ENCODE measurements at places on chromosomes 2 and 18.

GRCh38 chr2:169259402-169259801 is 102.9 kb downstream of the LRP2 start:
- DNase-seq = no peak

- DNase-seq = no peak
Observed at GRCh38 chr2:240250150-240250984, 109.9 kb upstream of the OTOS start.

- DNase-seq = no peak
Observed at GRCh38 chr2:42562474-42563144, 5.8 kb upstream of the MTA3 start.

GRCh38 chr2:42795841-42796301 is 3.5 kb upstream of the HAAO start:
- no peak for DNase-seq

- no peak for DNase-seq
Observed at GRCh38 chr18:42025491-42025890, 70.5 kb downstream of the PIK3C3 start.

- no peak for DNase-seq
Observed at GRCh38 chr2:12979066-12979465, 262.3 kb downstream of the TRIB2 start.

DNA sequence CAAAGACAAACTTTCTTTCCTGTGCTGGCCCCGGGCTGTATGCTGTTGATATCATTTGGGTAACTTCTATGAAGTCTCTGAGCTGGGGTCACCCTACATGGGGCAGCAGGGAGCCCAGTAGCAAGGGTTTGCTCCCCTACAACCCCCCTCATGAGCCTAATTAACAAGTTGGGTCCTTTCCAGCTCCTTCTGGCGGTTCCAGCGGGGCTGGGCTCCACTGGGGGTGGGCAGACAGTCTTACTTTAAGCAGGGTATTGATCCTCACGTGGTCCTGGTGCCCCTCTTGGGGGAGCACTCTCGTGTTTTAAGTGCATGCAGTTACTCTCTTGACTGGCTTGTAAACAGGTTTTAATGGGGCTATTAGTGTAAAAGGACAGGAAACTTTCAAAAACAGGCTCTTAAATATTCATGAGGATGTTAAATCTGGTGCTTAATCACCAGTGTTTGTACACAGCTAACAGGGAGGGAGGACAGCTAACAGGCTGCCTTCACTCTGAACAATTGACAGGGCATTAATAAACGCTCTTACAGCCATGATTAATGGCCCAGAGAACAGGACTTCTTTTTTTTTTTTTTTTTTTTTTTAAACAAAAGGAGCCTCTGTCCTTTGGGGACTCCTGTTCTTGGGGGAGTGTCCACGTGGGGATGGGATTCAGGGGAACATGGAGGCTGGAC is 36.6 kb upstream of the SKOR2 start:
- DNase-seq = no peak

DNA sequence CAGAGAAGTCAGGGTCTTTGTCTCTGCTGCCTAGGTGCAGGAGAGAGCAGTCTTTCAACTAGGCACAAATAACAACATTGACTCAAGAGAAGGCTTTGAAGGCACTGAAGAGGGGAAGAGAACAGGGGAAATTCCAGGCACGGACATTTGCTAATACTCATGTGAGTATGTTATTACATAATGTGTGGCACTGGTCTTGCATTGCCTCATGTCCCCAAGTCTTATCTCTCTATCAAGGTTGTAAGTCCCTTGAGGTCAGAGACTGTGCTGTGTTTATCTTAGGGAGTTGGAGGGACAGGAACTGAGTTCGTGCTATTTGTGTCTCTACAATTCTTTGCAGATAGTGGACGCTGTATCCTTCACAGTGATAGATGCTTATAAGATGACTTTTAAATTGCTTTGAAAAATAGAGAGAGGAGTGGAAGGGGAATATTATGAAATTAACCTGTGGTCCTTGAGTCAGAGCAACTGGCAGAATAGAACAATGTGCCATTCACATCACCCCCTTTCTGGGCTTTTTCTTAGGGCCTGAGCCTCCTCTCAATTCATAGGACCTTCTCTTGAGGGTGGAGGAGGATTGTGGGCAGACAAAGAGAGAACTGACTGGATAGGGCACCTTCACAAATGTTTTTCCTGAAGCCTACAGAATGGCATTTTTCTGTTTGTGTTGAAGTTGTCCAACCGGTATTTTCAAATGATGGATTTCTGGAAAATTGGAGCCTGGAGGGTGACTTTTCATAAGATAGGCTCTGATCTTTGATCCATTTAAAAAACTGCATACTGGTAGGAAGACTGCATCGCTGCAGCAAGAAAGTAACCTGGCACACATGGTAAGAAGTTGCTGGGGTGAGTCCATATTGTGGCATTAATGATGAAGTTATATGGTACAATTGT is 96.6 kb upstream of the CXCR4 start:
- DNase-seq = no peak

DNA sequence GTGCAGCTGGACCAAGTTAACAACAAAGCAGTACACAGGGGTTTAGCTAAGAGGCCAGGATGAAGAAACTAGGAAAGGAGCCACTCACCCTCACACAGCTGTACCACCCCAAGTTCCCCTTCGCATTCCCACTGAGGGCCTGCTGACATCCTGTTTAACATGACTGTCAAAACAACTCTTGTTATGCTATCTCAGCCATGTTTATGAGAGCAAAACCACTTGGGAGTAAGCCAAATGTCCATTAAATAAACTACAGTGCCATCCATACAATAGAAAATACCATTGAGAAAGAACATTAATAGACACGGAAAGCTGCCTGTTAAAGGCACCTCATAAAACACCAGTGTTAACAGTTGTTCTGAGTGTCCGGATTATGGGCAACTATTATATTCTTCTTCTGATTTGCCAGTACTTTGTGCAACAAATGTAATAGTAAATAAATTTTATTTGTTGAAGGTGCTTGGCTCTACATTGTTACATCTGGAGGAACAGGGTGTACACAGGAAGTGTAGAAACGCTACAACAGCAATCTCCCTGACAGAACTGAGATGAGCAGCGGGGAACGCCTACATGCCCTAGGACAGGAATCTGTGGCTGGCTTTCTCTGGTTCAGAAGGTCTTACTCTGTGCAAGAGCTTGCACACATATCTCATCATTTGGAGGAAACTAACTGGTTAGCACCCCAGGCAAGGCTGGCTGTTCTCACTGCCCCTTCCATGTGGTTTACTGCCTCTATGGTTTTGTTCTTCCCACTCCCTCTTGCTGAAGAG is 85.6 kb downstream of the EHD3 start:
- peak; percentile 20 for DNase-seq

DNA sequence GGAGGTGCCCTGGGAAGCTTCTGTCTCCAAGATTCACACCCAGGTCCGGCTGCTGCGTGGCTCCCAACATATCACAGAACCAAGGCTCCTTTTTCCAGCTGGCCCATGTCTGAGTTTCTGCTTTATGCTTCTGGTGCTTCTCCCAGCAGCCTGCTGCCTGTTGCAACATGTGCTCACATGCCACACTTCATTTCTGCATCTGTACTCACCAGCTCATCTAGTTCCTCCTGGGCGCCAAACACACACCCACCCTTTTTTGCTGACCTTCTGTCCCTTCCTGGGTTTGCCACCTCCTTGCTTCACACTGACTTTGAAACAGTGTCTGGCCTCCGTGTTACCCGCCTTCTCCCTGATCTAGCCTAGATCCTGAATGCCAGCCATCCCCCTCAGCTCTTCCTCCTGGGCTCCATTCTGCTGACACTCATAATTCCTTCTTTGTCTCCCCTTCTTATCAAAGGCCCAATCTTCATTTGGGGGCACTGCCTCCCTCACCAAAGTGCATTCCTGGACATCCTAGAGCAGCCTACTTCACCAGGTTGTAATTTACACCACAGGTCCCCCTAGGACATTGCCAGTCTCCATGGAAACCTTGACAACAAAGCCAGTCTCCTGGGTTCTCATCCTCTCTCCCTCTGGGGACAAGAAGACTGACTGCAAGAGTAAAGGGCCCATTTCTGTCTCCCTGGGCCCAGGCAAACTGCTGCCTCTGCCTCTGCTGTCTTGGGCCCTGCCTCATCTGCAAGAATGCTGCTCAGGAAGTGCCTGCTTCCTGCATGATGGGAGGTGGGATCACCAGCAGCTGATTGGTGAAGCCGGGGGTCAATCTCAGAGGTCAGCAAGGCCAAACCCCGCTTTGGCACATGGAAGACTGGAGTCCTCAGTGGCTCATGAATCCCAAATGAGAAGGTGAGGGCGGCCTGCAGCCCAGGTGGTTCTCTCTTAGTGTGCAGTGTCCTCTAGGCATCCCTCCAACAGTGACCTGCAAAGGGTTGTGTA is 13.9 kb upstream of the PROM2 start:
- DNase-seq = no peak

GRCh38 chr2:10457846-10458598 is 9.9 kb upstream of the ODC1 start:
- no peak for DNase-seq

DNA sequence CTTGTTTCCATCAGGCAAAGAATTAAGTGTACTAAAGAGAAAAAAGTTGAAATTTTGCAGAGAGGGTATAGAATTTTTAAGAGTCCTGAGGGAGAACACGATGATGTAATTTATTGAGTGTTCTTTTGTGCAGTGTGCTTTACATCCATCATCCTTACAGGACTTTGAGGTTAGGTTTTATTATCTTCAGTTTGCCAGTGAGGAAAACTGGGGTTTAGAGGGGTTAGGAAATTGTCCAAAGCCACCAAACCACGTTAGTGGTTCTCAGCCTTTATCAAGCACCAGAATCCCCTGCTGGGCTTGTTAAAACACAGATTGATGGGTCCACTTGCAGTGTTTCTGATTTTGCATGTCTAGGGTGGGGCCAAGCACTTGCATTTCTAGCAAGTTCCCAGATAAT is 277.5 kb downstream of the KCNS3 start:
- no peak for DNase-seq

DNA sequence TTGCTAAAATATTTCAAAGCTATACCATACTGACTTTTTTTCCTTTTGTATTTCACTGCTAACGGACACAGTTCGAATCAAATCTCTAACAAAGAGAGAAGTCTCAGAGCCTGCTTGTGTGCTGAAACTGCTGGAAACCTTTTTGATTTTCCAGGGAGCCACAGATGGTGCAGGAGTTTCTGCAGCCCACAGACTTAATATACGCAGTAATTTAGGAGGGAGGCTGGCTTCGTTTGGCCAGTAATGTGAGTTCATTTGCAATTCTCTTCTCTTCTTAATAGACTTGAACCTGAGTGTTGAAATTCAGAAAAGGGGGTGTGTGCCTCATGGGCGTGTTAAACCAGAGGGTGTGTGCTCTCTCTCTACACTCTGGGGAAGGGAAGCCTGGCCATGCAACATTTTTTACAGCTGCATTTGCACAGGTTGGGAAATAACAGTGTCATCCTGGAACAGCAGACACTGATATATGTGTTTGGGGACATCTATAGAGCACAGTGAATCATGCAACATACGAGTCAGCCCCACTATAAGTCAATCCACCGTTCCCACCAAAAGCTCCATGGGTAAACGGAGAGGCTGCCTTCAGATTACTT is 333.0 kb downstream of the CLIP4 start:
- DNase-seq = no peak

DNA sequence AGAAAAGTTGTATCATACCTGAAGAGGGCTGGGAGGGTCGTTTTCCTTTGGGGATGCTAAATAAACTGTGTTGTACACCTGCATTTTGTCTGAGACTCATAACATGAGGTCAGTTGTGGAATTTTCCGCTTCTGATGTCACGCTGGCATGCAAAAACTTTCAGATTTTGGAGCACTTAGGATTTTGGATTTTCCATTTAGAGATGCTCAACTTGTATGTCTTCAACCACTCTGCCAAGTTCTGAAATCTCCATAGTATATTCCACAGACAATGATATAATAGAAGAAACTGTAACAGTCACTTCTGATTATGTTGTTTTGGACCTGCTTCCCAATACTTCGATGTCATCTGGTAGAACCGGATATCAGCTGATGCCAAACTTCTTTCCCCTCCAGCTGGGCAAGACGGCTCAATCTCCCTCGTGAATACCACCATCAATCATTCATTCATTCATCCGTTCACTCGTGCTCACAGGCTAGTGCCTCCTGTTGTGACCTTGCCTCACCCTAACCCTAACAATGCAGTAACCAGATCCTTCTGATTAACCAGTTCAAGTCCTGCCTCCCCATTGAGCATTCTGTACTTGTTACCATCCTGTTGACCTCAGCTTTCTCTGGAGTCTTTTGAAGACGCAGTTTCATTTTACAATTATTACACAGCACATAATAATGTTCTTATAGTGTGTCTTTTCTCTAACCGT is 5.3 kb upstream of the PLEKHH2 start:
- DNase-seq = no peak

- peak; percentile 47 for DNase-seq
Observed at GRCh38 chr2:98086491-98087446, at the start of gene VWA3B. VWA3B (plus strand) TSS chr2:98087167; CDS start chr2:98093093, 5,926 bp downstream.

DNA sequence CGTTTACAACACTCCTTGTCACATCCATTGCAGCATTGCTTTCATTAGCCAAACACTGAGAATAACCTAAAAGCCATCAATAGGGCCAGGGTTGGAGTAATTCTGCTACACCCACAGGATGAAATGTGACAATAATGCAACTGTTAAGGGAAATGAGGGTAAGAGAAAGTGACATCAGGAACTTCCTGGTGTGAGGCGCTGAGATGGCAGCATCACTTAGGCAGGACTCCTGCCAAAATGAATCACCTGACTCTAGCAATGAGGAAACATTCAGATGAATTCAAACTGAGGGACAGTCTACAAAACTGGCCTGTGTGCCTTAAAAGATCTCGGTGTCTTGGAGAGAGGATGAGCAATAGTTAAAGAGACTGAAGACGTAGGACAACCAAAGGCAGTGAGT is 115.6 kb upstream of the AGAP1 start:
- no peak for DNase-seq

DNA sequence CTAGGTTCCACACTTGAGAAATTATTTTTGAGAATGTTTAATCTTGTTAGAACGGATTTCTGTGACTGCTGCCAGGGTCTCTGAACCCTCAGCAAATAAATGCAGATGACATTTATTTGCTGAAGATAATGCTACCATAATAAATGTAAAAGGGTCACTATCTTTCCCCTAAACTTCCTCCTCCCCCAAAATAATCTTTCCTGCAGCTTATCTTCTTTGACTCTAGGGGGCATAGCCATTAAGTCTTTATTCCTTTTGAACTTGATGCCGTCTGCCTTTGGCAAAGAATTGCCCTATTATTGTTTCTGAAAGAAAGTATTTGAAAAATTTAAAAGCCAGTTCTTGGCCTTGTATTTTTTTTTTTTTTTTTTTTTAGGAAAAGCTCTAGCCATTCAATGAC is 63.6 kb upstream of the ACSL3 start:
- DNase-seq = no peak

DNA sequence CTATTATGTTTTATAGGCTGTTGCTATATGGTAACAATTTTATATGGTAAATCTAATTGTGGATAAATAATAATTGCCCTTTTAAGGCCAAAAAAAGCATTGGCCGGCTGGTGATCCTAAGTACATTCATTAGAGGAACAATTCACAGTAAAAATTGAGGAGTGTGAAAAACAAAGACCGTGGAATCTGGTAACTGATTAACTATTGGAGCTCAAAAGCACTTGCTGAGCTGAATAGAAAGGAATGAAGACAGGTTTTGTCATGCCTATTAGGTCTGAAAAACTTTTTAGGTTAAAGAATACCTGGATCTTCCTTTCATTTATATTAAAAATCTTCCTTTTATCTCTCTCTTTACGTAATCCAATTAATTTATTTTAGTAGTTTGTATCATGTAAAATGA is 18.5 kb upstream of the RBBP8 start:
- no peak for DNase-seq
